ENCODE measurements at places on chromosomes 5 and 9. TPM values are rescaled to one million over a fixed set of nuclear protein-coding genes. Genes with fewer than 3 reads are reported as not detected.

GRCh38 chr9:82488313-82489200 lies 500.0 kb downstream of the SPATA31D1 start:
- no peak overlapping the region for H3K4me3 ChIP-seq
- no peaks in the 10 kb centered on the region for H3K27me3 ChIP-seq
- no peaks in the 10 kb centered on the region for H3K4me1 ChIP-seq

The AQP7 gene
- not detected for total RNA-seq

GRCh38 chr5:135480511-135480910 lies 28.4 kb upstream of the TIFAB start:
- H3K27ac ChIP-seq, result no peak overlapping the region
- DNase-seq, result no peak
- no peak overlapping the region for H3K4me3 ChIP-seq
- no peaks in the 10 kb centered on the region for H3K4me1 ChIP-seq
- H3K36me3 ChIP-seq, result no peaks in the 10 kb centered on the region
- no peaks in the 10 kb centered on the region for H3K27me3 ChIP-seq

GRCh38 chr5:113081091-113081839 lies 104.7 kb downstream of the DCP2 start:
- no peak for DNase-seq
- H3K4me3 ChIP-seq, result no peak overlapping the region
- no peak overlapping the region for H3K27ac ChIP-seq
- no peaks in the 10 kb centered on the region for H3K36me3 ChIP-seq

The ST8SIA4 gene
- 53.5 TPM for total RNA-seq

DNA sequence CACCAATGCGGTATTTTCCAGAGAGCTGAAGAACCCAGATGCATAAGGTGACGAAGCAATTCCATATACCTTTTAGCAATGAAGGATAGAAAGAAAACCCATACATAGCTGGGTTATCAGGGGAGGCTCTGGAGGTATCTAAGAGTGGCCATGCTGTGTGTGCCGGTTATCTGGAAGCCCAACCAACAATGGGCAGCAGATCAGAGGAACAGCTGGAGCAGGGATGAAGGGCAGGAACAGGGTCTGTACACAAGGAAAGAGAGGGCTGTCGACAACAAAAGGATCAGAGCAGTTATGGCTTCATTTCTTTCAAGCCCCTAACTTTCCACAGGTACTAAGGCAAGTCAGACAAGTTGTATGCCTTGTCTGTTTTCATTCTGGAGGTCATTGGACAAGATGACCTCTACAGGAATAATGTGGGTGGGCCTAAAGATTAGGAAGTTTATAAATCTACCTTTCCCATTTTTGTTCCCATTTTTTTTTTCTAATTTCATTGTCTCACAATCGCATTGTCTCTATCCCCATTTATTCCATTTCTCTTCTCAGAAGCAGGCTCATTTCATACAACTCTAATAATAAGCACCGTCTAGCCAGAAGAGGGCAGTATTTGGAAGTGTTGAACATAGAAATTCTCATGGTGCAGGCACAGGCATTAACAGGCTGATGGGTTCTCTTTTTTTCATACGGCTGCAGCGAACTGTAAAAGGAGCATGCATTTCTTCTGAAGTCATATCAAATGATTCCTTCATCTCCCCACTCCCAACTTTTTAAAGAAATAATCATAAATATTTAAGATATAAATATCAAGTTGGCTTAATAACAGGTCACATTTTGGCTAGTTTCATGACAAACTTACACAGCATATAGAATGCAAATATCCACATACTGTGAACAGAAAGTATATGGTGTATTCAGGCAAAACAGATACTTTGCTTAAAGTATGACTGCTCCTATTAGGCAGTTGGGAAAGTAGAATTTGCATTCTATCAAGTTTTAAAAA lies 63.5 kb downstream of the ZNF474 start:
- no peak overlapping the region for H3K27ac ChIP-seq
- H3K27me3 ChIP-seq, result no peaks in the 10 kb centered on the region
- H3K4me1 ChIP-seq, result no peaks in the 10 kb centered on the region
- H3K4me3 ChIP-seq, result no peak overlapping the region
- no peaks in the 10 kb centered on the region for H3K36me3 ChIP-seq

The IL17B gene
- not detected for total RNA-seq

GRCh38 chr5:141637123-141637766 lies 448 bp downstream of the RELL2 start:
- peak overlapping the region; percentile 85 for H3K27ac ChIP-seq
- DNase-seq, result peak; percentile 45
- H3K27me3 ChIP-seq, result no peaks in the 10 kb centered on the region
- H3K4me1 ChIP-seq, result peaks cover 35% of the 10 kb centered on the region
- H3K36me3 ChIP-seq, result peaks cover 6% of the 10 kb centered on the region

DNA sequence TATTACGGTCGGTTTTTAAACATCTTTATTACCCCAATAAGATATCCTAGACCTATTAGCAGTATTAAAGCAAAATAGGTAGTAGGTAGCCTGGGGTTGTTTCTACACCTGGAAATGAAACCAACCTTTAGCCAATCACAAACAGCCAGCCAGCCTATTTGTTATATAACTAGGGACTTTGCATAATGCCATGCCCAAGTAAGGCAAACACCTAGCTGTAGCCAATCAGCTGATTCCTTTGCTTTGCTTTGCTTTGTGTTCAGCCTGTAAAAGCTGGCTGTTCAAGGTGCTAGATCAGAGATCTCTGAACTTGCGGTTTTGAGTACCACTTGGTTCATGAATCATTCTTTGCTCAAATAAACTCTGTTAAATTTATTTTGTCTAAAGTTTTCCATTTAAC lies 46.5 kb upstream of the SETD9 start:
- H3K36me3 ChIP-seq, result peaks cover 37% of the 10 kb centered on the region
- H3K4me3 ChIP-seq, result no peak overlapping the region
- DNase-seq, result no peak
- no peaks in the 10 kb centered on the region for H3K4me1 ChIP-seq
- no peak overlapping the region for H3K27ac ChIP-seq

DNA sequence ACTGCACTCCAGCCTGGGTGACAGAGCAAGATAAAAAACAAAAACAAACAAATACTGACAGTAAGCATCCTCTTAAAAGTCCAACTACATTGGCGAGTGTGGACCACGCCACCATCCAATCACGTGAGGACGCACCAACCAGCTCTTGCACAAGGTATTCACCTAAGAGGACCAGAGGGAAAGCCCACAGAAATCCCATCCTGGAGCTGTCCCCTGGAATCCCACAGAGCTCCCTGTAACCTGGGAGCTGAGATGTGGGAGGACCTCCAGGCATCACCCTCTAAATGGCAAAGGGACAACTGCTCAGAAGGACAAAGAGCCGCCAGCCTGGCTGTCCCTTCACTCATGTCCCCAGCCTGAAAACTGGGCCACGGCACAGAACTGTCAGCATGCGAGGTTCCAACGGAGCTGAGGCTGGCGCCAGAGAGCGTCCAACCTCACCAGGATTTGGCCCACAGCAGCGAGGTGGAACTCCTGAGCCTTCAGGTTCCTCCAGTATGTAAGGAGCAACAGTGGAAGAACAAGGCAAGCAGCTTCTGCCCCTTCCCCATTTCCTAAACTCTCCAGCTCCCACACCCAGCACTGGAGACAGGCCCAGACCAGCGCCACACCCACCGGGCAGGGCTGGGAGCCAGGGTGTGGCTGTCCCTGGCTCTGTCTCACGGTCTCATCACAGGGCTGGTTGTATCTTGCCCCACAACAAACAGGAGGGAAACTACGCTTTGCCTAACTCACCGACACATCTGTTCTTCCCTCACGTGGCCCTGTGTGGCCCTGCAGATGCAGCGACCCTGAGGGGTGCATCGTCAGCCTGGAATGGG lies 15.2 kb downstream of the IPPK start:
- H3K4me1 ChIP-seq, result no peaks in the 10 kb centered on the region
- H3K27me3 ChIP-seq, result no peaks in the 10 kb centered on the region
- H3K4me3 ChIP-seq, result no peak overlapping the region
- H3K27ac ChIP-seq, result no peak overlapping the region

The IDNK gene
- 6.3 TPM for total RNA-seq

GRCh38 chr5:67426961-67427849 lies 230.6 kb upstream of the CD180 start:
- H3K4me3 ChIP-seq, result no peak overlapping the region
- H3K4me1 ChIP-seq, result no peaks in the 10 kb centered on the region
- no peaks in the 10 kb centered on the region for H3K36me3 ChIP-seq
- DNase-seq, result no peak

DNA sequence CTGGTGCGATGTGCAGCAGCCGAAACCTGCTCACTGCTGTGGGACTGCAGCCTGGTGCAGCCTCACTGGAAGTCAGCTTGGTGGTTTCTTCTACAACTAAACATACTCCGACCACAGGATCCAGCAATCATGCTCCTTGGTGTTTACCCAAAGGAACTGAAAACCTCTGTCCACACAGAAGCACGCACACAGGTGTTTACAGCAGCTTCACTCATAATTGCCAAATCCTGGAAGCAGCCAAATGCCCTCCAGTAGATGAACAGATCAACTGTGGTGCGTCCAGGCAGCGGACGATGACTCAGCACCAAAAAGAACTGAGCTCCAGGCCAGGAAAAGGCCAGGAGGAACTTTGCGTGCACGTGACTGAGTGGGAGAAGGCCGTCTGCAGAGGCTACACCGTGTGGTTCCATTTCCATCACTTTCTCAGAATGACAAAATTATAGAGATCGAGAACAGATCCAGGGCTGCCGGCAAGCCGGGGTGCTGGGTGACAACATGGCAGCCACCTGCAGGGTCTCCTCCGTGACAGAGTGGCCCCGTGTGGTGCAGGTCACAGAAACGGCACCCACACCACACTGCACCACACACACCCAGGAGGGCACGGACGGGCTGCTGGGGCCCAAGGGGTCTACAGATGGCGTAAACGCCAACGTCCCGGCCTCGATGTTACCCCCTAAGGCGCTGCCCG lies 23.1 kb upstream of the NSMF start:
- H3K36me3 ChIP-seq, result no peaks in the 10 kb centered on the region
- no peak overlapping the region for H3K4me3 ChIP-seq
- H3K27me3 ChIP-seq, result no peaks in the 10 kb centered on the region
- DNase-seq, result no peak
- no peaks in the 10 kb centered on the region for H3K4me1 ChIP-seq

The TSSK1B gene
- total RNA-seq, result not detected

The SOHLH1 gene
- not detected for total RNA-seq

The NR2F1 gene
- not detected for total RNA-seq

The C5orf58 gene
- total RNA-seq, result not detected

DNA sequence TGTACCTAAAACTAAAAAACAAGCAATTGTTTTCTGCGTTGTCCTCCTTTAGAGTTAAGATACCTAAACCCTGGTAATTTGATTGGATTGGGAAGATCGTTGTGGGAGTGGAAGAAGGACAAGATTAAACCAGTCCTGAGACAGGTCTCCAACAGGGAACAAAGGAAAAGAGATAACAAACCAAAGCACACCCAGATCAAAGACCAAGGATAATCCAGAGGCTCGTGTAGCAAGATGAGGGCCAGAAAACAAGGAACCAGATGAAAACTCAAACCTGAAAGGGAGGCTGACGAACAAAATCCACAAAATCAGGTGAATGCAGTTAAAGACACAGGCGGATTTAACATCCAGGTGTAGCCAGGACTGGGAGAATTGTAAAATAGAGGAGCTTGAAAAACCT lies 618.1 kb downstream of the SLCO4C1 start:
- H3K36me3 ChIP-seq, result no peaks in the 10 kb centered on the region
- no peak overlapping the region for H3K4me3 ChIP-seq
- no peak overlapping the region for H3K27ac ChIP-seq
- H3K27me3 ChIP-seq, result no peaks in the 10 kb centered on the region
- no peak for DNase-seq

- H3K27me3 ChIP-seq, result no peaks in the 10 kb centered on the region
- H3K4me3 ChIP-seq, result no peak overlapping the region
- DNase-seq, result no peak
- H3K36me3 ChIP-seq, result no peaks in the 10 kb centered on the region
- H3K27ac ChIP-seq, result no peak overlapping the region
These were observed 9.8 kb upstream of the CPLX2 start for GRCh38 chr5:175861337-175862130.

DNA sequence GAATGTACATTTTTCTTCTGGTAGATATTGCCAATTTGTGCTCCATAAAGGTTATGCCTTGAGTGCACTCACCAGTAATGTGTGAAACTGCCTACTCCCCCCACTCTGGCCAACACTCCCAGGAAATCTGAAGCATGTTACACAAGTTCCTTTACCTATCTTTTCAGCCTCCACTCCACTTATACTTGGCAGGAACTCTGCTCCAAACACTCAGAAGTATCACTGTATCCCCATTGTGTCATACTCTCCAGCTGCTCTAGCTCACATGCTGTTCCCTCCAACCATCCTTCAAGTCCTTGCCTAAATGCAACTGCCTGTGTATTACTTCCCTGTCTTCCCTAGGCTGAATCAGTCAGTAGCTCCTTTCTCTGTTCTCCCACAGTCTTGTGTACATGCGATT lies 28.3 kb downstream of the POU4F3 start:
- no peak overlapping the region for H3K4me3 ChIP-seq
- H3K27me3 ChIP-seq, result no peaks in the 10 kb centered on the region
- H3K36me3 ChIP-seq, result no peaks in the 10 kb centered on the region
- no peak for DNase-seq
- no peaks in the 10 kb centered on the region for H3K4me1 ChIP-seq
- no peak overlapping the region for H3K27ac ChIP-seq

The STK32A gene
- total RNA-seq, result not detected
